Panc1 (cell line): ENCODE measurements at places on chromosomes 6 and 20.
A peak's percentile ranks its signal among the peaks of the same experiment; 100 is the strongest.

GRCh38 chr20:63968928-63969760, 586 bp downstream of the ZNF512B start:
- DNase-seq = no peak

GRCh38 chr20:1663917-1664316, 6.3 kb upstream of the SIRPG start:
- no peak for DNase-seq

DNA sequence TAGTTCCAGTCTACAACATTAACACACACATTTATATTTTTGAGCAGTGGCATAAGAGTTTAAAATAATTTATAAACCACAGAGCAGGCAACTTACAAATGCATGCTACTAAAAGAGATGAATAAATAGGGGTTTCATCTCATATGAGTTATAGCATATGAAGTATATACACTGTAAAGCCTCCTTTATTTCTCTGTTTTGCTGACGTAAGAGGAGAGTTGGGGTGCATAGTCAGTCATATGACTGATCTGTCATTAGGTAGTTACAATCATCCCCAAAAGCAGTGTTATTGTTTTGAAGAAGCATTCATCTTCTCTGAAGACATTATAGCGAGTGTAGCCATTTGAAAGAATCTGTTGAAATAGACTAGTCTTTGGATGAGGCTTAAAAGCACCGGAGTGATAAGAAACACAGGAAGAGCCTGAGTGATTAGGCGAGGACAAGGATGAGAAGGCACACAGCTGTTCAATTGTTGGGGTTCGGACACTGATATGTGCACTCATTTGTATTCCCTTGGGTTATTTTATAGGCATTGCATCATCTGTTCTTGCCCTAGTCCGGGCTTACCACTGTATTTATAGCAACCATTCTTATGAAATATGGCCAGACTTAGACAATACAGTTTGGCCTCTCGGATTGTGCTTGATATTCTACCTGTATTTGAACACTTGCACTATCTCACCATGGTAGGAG, 325.7 kb downstream of the SAMD5 start:
- DNase-seq = no peak

DNA sequence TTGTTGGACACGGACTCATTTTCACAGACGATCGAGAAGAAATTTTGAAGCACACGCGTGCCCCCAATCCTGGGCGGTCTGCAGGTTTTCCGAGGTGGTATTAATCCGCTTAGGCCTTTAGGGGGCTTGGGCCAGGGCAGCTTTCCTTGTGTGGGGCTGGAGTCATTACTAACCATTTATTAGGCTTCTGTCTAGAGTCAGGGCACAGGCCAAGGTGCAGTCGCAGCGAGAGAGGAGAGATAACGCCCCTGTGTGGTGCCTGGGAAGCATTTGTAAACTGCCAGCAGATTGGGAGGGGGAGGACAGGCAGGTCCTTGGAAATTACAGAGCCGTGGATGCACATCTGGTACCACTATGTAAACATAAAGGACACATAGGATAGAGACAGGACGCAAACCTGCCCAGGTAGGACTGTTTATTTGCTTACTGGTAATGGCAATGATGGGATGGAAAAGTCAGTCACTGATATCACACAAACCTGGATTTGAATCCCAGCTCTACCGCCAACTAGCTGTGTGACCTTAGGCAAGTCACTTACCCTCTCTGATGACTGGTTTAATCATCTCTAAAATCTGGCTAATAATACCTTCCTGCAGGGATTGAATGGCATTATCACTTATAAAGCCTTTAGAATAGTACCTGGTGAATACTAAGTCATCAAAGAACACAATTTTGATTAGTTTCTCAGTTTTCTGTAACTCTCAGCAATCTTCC, 76.4 kb downstream of the TMEM242 start:
- DNase-seq = no peak

DNA sequence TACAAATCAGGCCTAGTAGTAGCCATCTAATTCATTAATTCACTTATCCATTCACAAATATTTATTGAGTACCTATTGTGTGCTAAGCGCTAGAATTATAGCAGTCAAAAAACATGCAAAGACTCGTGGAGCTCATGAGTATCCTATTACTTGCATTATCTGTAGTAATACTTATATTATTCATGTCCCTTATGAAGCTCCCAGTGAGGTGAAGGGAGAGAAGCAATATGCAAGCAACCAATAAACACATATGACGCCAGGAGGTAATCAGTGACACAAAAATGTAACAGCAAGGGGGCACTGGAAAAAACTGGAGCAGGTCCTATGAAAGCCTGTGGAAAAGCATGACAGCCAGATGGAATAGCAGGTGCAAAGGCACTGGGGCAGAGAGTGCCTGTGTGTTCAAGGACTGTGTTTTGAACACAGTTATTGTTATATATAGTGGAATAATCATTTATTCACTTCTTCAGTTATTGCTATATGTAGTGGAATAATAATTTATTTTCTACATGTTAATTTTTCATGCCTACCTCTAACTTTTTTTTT, 109.5 kb downstream of the KIF13A start:
- DNase-seq = no peak

- DNase-seq = no peak
These were observed 442.4 kb downstream of the CD83 start for GRCh38 chr6:14559746-14560536.

- no peak for DNase-seq
These were observed 366.1 kb downstream of the MAFB start for GRCh38 chr20:40322941-40323340.

GRCh38 chr20:48951646-48952045, 30.1 kb downstream of the ARFGEF2 start:
- DNase-seq = no peak

DNA sequence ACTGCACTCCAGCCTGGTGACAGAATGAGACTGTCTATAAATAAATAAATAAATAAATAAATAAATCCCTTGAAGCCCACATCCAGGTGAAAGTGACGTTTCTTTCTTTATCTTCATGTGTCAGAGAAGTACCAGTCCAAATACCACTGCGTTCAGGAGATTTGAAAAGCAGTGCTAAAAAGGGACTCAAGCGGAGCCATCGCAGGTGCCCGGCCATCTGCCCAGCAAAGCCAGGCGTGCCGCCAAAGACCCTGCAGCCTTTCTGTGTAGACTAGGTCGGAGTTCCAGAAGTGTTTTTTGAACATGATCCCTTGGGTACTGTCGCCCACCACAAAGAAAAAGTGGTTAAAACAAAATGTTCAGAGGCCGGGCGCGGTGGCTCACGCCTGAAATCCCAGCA, 65.7 kb upstream of the CEP85L start:
- no peak for DNase-seq

- no peak for DNase-seq
These were observed 34.0 kb downstream of the VEGFA start for GRCh38 chr6:43803783-43804549.

GRCh38 chr6:107800564-107801164, 23.4 kb downstream of the SCML4 start:
- DNase-seq = no peak

- DNase-seq = no peak
These were observed 95.2 kb downstream of the EDN1 start for GRCh38 chr6:12385316-12385715.

DNA sequence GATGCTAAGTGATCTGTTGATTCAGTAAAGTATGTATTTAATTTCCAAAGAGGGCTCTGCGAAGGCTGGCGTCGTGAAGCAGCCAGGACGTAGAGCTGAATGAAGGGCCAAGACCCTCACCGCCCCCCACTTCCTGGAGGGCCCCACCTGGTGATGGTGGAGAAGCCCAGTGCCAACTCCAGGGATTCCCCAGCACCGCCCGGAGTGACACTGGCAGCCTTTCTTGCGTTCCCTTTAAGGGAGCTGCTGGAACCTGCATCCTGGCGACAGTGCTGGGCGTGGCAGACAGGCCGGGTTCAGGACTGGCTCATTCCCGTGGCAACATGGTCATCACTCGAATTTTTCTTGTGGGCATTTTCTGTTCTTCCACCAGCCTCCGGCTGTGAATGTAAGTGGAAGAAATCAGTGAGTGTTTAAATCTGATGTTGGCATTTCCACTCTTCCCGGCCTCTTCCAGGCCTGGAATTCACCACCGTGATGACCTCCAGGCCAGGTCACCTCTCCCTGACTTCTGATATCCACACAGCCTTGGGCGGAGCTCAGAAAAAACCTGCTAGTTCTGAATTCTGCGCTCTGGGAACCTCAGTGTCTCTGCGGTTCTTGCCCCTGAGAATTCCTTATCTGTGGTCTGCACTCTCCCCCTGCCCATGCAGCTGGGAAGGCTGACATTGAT, 57.4 kb upstream of the DACT2 start:
- no peak for DNase-seq

- no peak for DNase-seq
These were observed 96.4 kb upstream of the EPHA7 start for GRCh38 chr6:93515736-93516135.

DNA sequence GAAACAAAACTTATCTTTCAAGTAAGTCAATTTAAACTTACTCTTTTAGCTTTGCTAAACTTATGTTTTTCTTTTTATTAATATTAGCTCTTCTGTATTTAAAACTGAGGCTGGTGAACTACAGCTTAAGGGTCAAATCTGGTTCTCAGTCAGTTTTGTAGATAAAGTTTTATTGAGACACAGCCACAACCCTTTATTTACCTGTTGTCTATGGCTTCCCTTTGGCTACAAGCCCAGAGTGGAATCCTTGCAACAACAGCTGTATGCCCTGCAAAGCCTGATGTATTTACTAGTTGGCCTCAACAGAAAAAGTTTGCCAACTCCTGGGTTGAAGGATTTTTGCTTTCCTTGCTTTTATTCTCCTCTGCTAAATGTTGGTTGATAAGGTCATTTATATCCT, 491.4 kb upstream of the RNF217 start:
- no peak for DNase-seq

GRCh38 chr6:25499615-25500235, 152.3 kb upstream of the SCGN start:
- DNase-seq = no peak

DNA sequence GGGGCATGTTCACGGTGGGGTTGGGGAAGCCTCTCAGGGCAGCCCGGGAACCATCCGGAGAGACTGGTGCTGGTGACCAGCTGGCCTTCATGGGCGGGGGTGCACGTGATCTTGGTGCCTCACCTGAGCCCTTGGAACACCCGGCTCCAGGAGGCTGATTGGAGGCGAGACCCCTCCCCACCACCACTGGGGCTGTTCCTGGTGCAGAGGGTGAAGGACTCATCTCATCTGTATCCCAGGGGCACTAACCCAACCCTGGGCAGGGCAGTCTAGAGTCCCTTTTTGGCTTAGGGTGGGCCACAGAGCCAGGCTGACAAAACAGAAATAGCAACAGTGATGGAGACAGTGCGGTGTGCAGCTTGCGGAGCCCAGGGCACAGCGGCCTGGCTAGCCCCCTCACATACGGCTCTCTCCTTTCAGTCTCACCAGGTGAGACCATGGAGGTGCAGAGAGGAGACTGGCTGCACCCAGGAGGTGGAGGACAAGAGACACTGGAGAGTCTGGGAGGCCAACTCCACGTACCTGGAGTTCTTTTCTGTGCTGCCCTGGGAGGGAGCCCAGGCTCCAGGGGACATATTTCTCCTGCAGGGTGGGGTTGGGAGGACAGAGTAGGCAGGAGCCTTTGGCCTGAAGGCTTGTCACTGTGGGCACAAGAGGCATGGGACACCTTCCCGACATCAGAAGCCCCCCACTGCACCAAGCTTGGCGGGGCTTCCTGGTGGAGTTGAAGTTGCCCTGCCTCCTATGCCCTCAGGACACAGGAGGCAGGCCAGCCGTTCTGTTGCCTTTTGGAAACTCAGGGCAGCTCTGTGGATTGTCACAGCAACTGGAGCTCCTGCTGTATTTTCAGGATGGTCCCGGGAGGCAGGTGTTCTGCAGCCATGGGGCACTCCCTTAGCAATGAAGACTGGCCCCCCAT, 106.0 kb downstream of the SYCP2 start:
- no peak for DNase-seq

DNA sequence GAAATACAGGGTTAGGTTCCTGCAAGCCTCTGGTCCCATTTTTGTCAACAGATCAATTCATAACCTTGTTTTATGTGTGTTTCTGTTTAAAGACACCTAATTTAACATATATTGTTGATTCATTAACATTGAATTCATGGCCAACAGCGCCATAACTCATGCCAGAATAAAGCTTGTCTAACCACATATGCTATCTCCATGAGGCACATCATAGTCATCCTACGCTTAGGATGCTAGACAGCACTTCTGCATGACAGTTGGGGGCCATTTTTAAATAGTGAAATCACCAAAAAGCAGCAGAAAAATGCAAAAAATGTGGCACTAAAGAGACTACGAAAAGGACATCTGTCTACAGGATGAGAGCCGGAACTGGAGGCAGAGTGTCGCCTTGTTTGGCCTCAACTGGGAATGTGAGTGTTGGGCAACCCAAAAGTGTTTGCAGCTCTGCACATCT, 37.9 kb downstream of the TRAM2 start:
- no peak for DNase-seq

GRCh38 chr6:105608711-105609374, 206.0 kb upstream of the PREP start:
- DNase-seq = peak; percentile 85

DNA sequence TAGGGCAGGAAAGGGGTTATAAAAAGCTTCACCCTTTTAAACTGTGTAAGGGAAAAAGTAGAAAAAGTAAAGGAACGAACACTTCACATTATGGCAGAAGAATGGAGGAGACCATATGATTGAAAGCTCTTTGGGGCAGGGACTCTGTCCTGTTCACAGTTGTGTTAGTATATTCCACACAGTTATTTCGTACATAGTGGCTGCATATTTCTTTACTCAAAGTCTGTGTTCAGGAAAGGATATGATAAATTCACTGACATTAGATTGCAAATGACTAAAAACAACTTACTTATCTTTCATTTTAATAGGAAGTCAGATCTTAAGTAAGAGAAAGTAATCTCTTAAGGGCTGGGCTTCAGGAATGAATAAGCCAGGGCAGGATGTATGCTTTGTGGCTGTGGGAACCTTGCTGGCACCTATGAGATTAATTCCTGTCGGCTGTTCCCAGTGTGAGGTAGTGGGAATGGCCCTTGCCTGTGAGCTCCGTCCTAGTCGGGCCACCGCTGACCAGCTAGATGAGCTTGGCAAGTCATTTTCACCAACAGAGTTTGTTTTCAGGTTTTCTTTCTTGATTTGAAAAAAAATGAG, 11.2 kb downstream of the PPP1R14C start:
- DNase-seq = no peak

DNA sequence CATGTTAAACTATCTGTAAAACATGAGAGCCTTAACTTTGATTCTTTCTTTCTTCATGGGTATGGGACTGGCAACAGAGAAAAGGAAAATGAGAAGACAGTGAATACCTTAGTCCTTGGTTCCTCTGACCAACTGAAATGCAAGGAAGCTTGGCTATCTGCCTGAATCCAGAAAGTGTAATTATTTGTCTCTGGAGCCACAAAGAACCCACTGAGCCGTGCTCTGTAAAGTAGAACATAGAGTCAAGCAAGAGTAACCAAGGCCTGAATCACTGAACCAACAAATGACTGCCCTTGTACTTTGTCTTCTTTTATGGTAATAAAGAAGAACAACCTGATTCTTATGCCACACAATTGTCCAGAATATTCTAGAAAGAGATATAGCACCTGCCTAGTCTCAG, 27.6 kb downstream of the PKHD1 start:
- no peak for DNase-seq
